H54 (cell line): ENCODE measurements at places on chromosomes 2 and 18.
A peak's percentile ranks its signal among the peaks of the same experiment; 100 is the strongest.

- no peak for DNase-seq
Measured at GRCh38 chr2:101007415-101008345, 5.6 kb downstream of the RPL31 start.

DNA sequence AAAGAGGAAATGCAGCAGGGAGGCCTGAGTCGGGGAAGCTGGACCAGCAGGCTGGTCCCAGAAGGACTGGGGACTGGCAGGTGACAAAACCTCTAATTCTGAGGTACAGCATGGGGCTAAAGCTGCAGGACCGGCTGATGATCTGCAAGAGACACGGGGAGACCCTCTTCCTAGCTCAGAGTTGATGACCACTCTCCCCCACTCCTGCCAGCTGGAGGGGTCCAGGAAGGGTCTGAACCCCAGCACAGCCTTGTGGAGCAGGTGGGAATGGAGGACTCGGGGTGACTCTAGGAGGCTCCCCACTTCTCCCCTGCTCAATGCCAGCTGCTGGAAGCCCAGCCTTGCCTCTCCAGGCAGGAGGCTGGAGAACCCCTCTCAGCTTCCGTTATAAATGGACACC is 67.7 kb downstream of the TWIST2 start:
- no peak for DNase-seq

GRCh38 chr2:102848366-102848839 is 86.6 kb downstream of the TMEM182 start:
- peak; percentile 30 for DNase-seq

DNA sequence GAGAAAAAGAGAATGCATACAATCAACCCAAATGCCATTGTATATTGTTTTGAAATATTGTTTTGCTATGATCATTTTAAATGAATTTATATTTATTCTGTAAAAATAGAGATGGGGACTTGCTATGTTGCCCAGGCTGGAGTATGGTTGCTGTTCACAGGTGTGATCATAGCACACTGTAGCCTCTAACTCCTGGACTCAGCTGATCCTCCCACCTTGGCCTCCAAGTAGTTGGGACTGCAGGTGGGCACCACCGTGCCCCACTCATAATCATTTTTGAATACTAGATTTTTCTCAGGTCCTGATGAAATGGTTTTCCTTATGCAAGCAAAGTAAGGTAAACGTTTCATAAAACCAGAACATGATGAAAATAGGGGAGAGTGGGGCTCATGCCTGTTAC is 46.3 kb downstream of the TMEM17 start:
- no peak for DNase-seq

DNA sequence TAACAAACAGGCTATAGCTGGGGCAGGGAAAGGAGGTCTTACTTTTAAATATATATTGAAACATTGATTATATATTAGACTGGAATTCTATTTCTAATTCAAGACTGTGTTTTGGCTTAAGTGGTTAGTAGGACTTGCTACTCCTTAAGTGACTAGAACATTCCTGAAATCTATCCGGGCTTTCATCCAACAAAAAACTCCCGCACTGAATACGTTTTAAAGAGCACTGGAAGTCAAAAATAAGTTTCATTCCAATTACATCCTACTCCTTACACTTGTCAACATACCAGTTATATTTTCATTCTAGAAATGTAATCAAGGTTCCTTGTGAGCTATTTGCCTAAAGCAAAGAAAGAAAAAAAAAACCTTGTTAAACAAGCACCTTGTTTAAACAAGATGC is 204.6 kb downstream of the SP3 start:
- no peak for DNase-seq

DNA sequence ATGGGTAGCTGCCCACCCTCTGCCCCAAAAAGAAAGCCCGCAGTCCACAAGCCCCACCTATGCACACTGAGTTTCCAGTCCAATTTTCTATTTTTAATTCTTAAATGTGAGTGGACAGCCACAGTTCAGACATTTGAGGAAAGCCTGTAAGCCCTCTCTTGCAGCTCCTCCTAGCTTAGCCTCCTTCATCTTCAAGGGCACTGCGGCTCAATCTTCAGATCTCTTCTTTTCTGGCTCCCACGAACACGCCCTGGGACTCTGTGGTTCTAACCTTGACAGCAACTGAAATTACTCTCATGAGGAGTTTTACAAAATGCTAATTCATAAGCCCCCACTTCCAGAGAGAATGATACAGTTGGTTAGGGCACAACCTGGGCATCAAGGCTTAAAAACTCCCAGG is 144.0 kb downstream of the MSH2 start:
- DNase-seq, result no peak

GRCh38 chr2:133522204-133522603 is 46.1 kb downstream of the NCKAP5 start:
- DNase-seq, result no peak

- no peak for DNase-seq
Measured at GRCh38 chr2:68708629-68709028, 26.0 kb upstream of the ARHGAP25 start.

DNA sequence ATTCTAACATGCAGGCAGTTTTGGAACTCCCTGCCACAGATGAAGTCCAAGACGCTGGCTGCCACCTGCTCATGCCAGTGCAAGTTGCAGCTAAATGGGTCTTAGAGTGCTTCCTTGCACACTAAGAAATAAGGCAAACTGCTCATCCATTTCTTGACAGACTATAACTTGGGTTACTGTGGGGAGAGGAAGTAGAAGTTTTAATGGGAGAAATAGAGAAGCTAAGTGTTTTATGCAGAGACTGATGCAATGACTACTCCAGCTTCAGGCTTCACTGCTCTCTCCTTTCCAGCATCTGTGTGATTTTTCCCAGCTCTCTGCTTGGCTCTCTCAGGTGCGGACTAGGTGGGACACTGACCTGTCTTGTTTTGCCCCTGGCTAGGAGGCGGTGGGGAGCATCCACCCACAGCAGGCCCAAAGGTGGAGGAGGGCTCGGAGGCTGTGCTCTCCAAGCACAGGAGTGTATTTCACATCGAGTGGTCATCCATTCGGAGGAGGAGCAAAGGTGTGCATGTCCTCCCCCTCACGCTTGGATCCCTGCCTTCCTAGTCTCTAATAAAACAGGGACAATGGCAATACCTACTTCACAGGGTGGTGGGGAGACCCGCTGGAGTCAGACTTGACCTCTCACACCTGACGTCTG is 48.2 kb downstream of the SLC14A2 start:
- DNase-seq, result no peak

- DNase-seq, result peak; percentile 5
Measured at GRCh38 chr2:147331790-147332419, 512.9 kb upstream of the ACVR2A start.

GRCh38 chr2:6787376-6787775 is 78.3 kb downstream of the CMPK2 start:
- DNase-seq, result no peak

- no peak for DNase-seq
Measured at GRCh38 chr18:5197461-5197860, 404 bp upstream of the AKAIN1 start.

GRCh38 chr2:156115338-156115737 is 217.2 kb downstream of the NR4A2 start:
- DNase-seq, result no peak

DNA sequence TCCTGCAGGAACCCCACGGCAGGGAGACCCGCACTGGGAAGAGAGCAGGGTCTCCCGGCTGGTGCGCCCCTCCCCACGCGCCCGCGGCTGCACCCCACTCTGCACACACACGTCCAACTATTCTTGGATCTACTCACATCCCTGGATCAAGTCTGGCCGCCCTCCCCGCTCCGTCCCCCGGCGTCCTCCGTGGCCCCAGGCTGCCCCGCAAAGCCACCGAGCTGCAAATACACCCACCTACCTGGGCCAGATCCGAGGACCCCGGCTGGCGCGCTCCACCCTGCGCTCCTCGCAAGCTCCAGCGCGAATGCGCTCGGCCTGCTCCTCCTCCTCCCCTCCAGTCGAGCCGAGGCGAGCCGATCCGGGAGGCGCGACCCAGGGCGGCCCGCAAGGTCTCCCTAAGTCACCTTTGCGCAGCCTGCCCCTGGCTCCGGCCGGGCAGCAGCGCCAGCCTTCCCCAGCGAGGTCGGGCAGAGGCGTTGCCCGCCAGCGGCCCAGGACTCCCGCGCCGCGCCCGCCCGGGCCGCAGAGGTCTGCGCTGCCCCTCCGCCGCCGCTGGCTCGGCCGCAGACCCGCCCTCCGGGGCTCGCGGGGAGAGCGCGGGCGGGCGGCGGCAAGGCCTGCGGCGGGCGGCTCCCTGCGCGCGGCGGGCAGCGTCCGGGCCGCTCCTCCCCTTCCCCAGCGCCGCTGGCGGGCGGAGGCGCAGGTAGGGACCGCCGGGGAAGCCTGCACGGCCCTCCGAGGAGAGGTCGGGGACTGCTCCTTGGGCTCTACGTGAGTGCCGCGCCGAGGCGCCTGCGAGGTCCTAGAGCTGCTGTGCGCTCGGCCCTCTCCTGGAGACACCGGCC is 126.0 kb downstream of the OSBPL1A start:
- DNase-seq, result peak; percentile 49

GRCh38 chr2:72497763-72498162 is 328.1 kb downstream of the EXOC6B start:
- no peak for DNase-seq

GRCh38 chr18:24656551-24657443 is 196.4 kb downstream of the HRH4 start:
- no peak for DNase-seq
